ENCODE measurements at places on chromosomes 3 and 15. TPM values are rescaled to one million over a fixed set of nuclear protein-coding genes. Genes with fewer than 3 reads are reported as not detected.

- no peaks in the 10 kb centered on the region for H3K27me3 ChIP-seq
- no peak overlapping the region for H3K4me3 ChIP-seq
- H3K36me3 ChIP-seq: no peaks in the 10 kb centered on the region
- H3K4me1 ChIP-seq: peaks cover 6% of the 10 kb centered on the region
Observed at GRCh38 chr3:107450254-107450893, 72.4 kb upstream of the BBX start.

GRCh38 chr3:127413871-127414270, 126.0 kb upstream of the PRR20G start:
- H3K4me1 ChIP-seq: no peaks in the 10 kb centered on the region
- peaks cover 54% of the 10 kb centered on the region for H3K27me3 ChIP-seq
- DNase-seq: no peak
- peaks cover 2% of the 10 kb centered on the region for H3K36me3 ChIP-seq
- no peak overlapping the region for H3K4me3 ChIP-seq

- H3K27me3 ChIP-seq: no peaks in the 10 kb centered on the region
- peaks cover 12% of the 10 kb centered on the region for H3K4me1 ChIP-seq
- H3K4me3 ChIP-seq: no peak overlapping the region
- H3K36me3 ChIP-seq: peaks cover 25% of the 10 kb centered on the region
- no peak overlapping the region for H3K27ac ChIP-seq
- DNase-seq: no peak
Observed at GRCh38 chr15:76221085-76221767, 90.0 kb downstream of the ETFA start.

The ATRIP gene
- 8.8 TPM for total RNA-seq

Data from chondrocyte (in vitro differentiated cells).